ENCODE measurements at places on chromosomes 12 and 14. TPM values are rescaled to one million over a fixed set of nuclear protein-coding genes. Genes with fewer than 3 reads are reported as not detected.

DNA sequence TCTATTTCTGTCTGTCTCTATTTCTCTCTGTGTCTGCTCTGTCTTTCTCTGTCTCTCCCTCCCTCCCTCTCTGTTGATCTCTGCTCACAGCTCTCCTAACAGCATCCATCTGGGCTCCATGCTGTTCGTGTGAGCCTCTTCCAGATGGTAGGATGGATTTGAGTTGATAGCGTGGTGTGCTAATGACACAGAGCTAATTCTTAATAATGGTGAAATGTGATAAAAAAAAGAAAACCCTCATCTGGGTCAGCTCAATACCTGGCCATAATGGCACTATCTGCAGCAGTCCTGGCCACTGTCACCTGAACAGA is 96.4 kb downstream of the AACS start:
- peaks cover 6% of the 10 kb centered on the region for H3K4me1 ChIP-seq
- H3K36me3 ChIP-seq = peaks cover 3% of the 10 kb centered on the region
- H3K4me3 ChIP-seq = no peak overlapping the region
- no peak overlapping the region for H3K27ac ChIP-seq
- H3K27me3 ChIP-seq = peaks cover 10% of the 10 kb centered on the region

- H3K4me3 ChIP-seq = no peak overlapping the region
- no peaks in the 10 kb centered on the region for H3K36me3 ChIP-seq
- peak overlapping the region; percentile 24 for H3K27ac ChIP-seq
- no peak for DNase-seq
- peaks cover 10% of the 10 kb centered on the region for H3K27me3 ChIP-seq
Observed at GRCh38 chr14:74946659-74947281, 8.6 kb downstream of the PGF start.

DNA sequence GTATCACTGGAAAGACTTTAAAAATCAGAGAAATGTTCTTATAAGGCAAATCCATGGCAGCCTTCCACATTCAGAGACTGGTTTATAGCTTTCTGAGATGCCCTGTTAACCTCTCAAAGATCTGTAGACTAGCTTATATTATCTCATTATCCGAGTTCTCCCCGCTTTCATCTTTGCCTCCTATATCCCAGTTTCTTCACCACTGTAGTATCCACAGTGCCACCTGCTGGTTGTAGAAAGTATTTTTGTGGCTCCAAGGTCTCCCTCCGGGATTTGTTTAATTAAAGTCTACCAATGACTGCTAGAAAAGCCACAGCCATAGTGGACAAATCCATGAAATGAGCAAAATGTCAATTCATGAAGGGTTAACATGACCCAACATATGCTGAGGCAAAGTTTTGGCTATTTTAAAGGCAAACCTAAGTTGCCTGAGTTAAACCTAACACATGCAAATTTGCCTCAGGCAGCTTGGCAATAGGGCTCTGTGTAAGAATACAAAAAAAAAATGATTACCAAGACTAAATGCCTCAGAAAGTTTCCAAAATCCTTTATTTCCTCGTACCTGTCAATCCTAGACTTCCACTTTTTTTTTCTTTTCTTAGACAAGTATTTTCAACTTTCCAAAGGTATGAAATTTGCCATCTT is 218.8 kb upstream of the BMP4 start:
- H3K36me3 ChIP-seq = no peaks in the 10 kb centered on the region
- peak; percentile 11 for DNase-seq
- H3K27ac ChIP-seq = no peak overlapping the region

GRCh38 chr12:93390549-93391297 is 13.0 kb downstream of the NUDT4 start:
- no peak for DNase-seq
- H3K36me3 ChIP-seq = no peaks in the 10 kb centered on the region
- H3K4me1 ChIP-seq = peaks cover 17% of the 10 kb centered on the region

DNA sequence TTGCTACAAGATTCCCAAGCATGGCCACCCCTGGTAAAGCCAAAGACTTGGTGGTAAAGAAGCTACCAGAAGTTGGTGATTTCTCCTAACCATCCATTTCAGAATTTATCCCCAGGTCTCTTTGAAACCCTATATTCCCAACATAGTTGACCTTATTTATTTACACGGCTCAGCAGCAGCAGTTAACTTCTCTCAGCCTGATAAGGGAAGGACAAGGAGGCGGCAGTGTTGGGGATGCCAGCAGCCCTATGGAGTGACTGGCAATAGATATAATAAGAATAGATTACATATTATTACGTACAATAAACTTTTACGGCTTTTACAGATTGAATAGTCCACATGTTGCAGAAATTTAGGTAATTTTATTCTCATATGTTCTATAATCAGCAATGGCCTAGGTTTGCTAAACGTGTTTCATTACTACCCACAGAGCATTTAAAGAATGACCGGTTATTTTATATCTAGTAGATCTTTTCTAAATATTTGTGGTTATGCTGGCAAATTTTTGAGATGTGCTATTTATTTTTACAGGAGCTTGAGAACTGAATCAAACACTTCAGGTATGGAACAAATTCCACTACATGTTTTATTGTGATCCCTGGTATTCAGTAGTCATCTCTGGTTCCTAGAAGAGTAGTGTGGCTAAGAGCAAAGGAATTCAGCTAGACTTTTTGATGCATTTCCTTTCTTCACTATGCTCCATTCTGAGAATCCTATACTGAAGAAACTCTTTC is 19.8 kb upstream of the PALS1 start:
- peaks cover 2% of the 10 kb centered on the region for H3K36me3 ChIP-seq
- H3K27me3 ChIP-seq = peaks cover 24% of the 10 kb centered on the region
- H3K4me1 ChIP-seq = no peaks in the 10 kb centered on the region

GRCh38 chr14:35438910-35439713 is 34.6 kb upstream of the NFKBIA start:
- no peaks in the 10 kb centered on the region for H3K4me1 ChIP-seq
- no peak overlapping the region for H3K4me3 ChIP-seq
- H3K36me3 ChIP-seq = no peaks in the 10 kb centered on the region
- no peaks in the 10 kb centered on the region for H3K27me3 ChIP-seq
- no peak overlapping the region for H3K27ac ChIP-seq

GRCh38 chr12:78181544-78182162 is 351.0 kb downstream of the NAV3 start:
- H3K27me3 ChIP-seq = no peaks in the 10 kb centered on the region
- DNase-seq = no peak
- H3K36me3 ChIP-seq = no peaks in the 10 kb centered on the region
- no peak overlapping the region for H3K4me3 ChIP-seq
- H3K27ac ChIP-seq = no peak overlapping the region
- no peaks in the 10 kb centered on the region for H3K4me1 ChIP-seq

DNA sequence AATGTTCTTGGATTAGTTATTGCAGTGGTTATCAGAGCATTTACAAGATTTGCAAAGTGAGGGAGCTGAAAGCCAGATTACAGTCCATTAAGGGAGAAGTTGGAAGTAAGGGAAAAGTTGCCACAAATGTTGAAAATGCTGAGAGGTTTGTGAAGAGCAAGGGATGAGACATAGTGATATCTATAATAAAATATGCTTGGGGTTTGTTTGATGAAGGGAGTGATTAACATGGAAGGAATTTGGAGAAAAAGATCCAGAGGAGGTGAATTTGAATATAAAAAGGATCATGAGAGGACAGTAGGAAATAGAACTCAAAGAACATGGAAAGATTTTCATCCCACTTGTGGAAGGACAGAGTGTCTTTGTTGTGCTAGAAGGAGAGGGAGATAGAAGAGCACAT is 19.3 kb upstream of the CCER1 start:
- no peaks in the 10 kb centered on the region for H3K36me3 ChIP-seq
- DNase-seq = no peak
- no peak overlapping the region for H3K4me3 ChIP-seq
- no peak overlapping the region for H3K27ac ChIP-seq
- peaks cover 12% of the 10 kb centered on the region for H3K27me3 ChIP-seq

DNA sequence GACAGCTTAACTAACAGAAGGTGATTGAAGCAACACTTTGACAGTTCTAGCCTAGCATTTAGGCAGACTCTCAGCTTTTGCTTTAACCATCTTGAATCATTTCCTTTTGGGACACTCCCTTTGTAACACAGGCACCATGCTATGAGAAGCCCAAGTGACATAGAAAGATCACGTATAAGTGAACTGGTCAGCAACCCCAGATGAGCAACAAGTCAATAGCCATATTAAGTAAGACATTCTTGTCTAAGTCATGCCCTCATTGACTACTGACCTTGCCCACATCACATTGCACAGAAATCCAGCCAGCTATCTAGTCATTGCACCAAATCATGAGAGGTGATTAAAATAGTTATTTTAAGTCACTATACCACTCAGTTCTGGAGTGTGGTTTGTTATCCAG is 476.8 kb downstream of the TRHDE start:
- no peaks in the 10 kb centered on the region for H3K4me1 ChIP-seq
- H3K27ac ChIP-seq = no peak overlapping the region
- no peaks in the 10 kb centered on the region for H3K27me3 ChIP-seq
- DNase-seq = no peak
- no peaks in the 10 kb centered on the region for H3K36me3 ChIP-seq

DNA sequence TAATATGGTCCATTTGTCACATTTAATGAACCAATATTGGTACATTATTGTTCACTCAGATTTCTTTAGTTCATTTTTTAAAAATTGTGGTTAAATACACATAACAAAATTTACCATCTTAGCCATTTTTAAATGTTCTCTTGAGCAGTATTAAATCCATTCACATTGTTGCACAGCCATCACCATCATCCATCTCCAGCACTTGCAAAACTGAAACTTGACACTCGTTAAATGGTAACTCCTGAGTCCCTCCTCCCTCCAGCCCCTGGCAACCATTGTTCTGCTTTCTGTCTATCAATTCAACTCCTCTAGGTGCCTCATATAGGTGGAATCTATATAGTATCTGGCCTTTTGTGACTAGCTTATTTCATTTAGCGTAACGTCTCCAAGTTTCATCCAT is 86.4 kb downstream of the ACACB start:
- H3K36me3 ChIP-seq = peaks cover 6% of the 10 kb centered on the region
- DNase-seq = no peak
- no peak overlapping the region for H3K4me3 ChIP-seq

ASIC1 gene
- 1.1 TPM for total RNA-seq
